ENCODE measurements at places on chromosomes 1 and 21.

DNA sequence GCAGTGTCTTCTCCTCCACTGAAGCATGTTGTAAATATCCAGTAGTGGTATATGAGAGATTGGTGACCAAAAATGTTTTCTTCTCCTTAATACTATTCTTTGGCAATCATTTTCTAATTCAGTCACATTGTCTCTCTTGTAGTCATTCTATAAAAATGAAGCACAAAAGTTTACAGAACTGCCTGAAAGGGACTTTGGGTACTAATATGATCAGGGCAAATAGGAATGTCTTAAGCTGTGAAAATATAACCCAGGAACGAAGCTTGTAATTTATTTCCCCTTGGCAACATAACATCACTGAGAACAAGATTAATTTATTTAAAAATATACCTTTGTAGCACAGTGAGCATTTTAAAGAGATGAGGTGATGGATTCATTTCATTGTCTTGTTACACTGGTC lies 4.9 kb downstream of the B3GALT2 start:
- no peak for DNase-seq

GRCh38 chr1:54347261-54347954 lies 58.8 kb downstream of the SSBP3 start:
- DNase-seq: no peak

DNA sequence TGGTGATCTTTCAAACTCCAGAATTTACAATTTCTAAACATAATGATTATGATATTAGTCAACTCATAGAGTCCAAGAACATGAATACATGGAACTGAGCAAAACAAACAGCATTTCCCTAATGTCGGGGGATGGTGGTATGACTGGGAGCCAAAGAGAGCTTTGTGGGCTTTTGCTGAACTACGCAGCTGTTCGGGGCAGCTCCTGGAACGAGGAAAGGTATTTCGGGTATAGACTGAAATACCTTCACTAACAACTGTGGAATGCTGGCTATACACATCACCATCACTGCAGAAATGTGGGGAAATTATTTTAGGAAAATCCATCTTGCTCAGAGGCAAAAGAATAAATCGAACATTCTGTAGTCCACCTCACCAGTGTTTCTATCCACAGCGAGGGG lies 30.2 kb upstream of the VPS26C start:
- DNase-seq: no peak

DNA sequence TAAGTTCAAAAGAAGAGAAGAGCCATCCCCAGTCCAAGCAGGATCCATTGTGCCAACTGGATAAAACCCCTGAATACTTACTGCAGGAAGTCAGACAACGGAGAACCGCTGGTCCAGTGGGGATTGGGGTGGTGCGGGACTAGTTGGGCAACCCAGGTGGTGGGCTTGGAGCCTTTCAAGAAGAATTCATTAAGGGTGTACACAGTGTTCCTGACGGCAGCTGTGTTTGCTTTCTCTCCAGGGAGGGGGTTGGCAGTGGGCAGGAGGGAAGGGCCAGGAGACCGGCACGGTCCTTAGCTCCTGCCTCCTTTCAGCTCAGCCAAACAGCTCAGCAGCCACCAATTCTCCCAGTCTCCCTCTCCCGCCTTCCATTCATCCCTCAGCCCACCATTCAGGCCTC lies 7.1 kb upstream of the CDK18 start:
- no peak for DNase-seq

DNA sequence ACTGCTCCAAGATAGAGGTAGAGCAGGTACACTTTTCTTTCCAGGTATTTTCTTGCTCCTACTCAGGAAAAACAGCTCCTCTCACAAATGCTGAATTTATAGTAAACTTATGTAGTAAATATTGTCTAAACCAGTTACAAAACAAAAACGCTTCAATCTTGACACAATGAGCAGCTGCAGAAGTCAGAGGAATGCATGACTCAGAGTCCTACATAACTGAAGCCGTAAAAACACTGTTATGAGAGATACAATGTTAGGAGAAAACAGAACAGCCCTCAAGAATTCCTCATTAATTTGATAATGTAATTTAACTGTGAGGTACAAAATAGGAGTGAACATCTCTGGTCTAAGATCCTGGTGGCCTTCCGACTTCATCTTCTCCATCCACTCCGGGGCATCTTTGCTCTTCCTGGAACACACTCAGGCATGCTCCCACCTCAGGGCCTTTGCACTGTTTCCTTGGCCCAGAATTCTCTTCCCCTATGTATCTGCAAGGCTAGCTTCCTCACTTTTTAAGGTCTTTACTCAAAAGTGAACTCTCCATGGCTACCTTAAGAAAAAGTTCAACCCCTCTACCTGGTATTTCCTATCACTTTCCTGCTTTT lies 138.5 kb downstream of the SLC45A1 start:
- DNase-seq: no peak

DNA sequence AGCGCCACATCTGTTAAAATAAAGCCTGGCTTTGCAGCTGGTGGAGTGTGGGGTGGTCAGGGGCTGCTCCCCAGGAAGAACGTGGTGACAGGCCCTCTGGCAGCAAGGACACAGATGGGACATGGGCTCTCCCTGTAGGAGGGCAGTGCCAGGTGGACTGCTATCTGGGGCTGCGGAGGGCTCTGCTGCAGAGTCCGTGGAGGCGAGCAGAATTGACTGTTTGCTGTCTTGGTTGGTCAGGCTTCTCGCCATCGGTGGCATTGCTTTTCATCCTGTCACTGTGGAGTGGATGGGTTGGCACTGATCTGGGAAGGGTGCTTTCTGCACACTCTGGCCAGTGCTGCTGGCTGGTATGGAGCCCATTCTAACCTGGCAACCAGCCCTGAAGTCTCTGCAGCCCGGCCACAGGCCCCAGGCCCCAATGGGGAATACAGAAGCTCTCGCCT lies 103.0 kb downstream of the LAMC2 start:
- no peak for DNase-seq

GRCh38 chr1:9890224-9890731 lies 19.8 kb downstream of the CTNNBIP1 start:
- DNase-seq: no peak

DNA sequence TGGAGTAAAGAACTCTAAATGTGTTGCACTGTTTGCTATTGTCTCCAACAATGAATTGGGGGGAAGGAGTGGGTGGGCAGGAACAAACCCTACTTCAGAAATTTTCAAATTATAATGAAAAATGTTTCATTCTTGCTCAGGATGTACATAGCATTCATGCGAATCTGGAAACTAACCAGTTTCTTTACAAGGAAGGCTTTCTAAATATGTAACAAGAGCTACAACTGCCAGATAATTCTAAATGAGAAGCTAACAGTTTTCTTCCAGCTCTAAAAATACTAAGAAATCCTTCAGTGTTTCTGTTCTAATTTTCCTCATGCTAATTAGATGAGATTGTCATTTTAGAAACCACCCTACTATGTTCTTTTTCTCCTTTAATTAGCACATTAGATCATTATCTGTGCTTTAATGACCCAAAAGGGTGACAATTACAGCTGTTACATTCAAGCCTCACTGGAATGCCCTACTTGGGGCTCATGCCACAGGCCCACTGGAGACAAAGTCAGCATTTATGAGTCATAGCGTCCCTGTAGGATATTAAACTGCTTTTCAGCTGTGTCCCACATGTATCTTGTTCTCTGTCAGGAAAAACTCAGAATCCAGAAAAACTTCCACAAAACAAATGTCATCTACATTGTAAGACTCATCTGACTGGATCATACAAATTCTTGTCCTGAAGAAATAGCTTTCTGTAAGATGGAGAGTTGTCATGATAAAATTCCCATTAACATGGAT lies 804.6 kb upstream of the CXADR start:
- DNase-seq: no peak

DNA sequence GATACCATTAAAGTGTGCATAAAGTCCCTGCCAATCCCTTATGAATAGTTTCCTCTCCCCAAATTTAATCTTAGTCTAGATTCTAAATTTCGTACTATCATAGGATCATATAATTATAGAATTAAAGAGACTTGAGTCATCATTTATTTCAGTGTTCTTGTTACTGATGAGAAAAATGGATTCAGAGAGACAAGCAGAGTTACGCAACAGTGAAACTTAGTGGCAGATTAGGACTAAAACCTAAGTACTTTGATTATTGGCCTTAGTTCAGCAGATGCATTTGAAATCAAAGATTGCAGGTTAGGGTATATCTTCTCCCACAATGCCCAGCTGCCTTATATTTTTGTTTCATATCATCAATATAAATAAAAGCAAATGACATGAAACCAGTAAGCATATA lies 843 bp upstream of the KRTAP19-7 start:
- no peak for DNase-seq
